Activated CD4-positive, alpha-beta T cell treated with anti-CD3 and anti-CD28 coated beads, Interleukin-2, amount 10 ng/mL, durations not matched to agents 24 days and 14 days (primary cell): ENCODE measurements at places on chromosomes 13 and 19. TPM values are rescaled to one million over a fixed set of nuclear protein-coding genes. Genes with fewer than 3 reads are reported as not detected.
A peak's percentile ranks its signal among the peaks of the same experiment; 100 is the strongest.

DNA sequence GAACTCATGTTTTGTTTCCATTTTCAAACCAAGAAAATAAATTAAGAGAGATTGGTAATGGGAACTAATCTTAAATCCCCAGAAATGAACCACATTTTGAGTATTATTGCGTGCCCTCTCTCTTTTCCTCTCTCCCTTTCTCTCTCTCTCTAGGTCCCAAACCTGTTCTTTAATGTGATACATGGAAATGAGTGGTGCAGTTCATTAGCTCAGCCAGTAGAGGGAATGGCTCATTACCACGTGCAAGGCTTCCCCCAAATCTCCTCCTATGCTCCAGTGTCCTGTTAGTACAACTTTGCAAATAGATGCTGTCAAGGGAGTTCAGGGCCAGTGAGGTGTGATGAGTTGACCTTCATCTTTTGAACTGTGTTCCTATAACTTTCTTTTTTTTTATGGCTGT lies 178.4 kb downstream of the FGF9 start:
- no peaks in the 10 kb centered on the region for H3K36me3 ChIP-seq
- H3K4me1 ChIP-seq = no peaks in the 10 kb centered on the region
- DNase-seq = peak; percentile 58
- H3K27ac ChIP-seq = no peak overlapping the region

- H3K27me3 ChIP-seq = no peaks in the 10 kb centered on the region
- peaks cover 3% of the 10 kb centered on the region for H3K4me1 ChIP-seq
- H3K4me3 ChIP-seq = no peak overlapping the region
These were observed 277.1 kb downstream of the KLF12 start for GRCh38 chr13:73857106-73857505.

GRCh38 chr19:34759218-34759917 lies 13.6 kb downstream of the ZNF599 start:
- no peaks in the 10 kb centered on the region for H3K4me1 ChIP-seq
- no peak overlapping the region for H3K27ac ChIP-seq
- no peak overlapping the region for H3K4me3 ChIP-seq
- H3K27me3 ChIP-seq = no peaks in the 10 kb centered on the region
- peaks cover 15% of the 10 kb centered on the region for H3K36me3 ChIP-seq
- DNase-seq = no peak

DNA sequence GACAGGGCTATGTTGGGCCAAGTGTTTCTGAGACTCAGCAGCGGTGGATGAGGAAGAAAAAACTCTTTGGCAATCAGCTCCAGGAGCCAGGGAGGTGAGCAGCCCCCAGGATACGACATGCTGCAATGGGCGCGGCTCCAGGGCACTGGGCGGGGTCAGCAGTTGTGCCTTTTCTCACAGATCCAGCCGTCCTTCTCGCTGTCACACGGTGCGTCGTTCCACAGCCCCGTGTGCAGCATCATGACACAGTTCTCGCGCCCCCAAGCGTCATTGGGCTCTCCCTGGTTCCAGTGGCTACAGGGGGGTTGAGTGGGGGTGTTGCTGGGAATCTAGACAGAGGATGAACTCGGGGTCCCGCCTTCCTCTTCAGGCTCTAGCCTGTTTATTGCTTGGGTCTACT lies 2.7 kb downstream of the CLEC4G start:
- H3K27ac ChIP-seq = no peak overlapping the region
- no peaks in the 10 kb centered on the region for H3K36me3 ChIP-seq
- H3K27me3 ChIP-seq = peaks cover 48% of the 10 kb centered on the region
- DNase-seq = no peak
- no peaks in the 10 kb centered on the region for H3K4me1 ChIP-seq

Gene LGI4
- 0.07 and 0.16 TPM in 2 replicates for total RNA-seq
